Kidney (tissue), 22 donors: ENCODE measurements at places on chromosomes 5 and 9.

DNA sequence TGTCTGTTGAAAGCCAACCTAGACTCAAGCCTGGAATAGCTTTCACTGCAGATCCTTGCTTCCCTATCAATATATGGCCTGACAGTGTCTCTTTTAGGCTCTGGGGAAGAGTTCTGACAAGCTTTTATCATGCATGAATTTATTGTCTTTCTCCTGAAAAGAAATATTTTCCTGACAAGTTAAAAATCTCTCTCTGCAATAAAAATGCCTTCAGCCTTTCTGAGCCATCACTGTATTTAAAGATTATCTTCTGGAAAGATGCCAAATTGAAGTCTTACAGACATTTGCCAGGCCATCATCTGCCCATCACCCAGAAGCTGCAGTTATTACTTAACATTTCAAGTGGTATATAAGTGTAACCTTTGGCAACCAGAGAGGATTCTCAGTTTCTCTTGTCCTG lies 88.1 kb upstream of the HTR1A start:
- no peak for DNase-seq

DNA sequence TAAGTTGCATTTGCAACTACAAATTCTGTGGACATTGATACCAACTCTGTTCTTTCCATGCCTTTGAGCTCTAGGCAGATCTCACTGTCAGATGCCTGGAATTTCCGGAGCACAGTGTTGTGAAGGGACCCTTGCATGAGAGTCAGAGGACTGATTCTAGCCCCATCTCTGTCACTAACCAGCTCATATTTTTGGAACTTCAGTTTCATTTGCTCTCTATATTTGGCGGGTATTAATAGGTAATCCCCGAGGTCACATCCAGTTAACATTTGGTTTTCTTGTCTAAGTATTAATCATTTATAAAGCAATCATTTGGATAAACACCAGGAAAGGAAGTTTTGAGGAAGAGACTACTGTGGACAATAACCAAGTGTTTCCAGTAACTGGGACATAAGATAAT lies 115.7 kb downstream of the MAN2A1 start:
- DNase-seq: no peak

GRCh38 chr5:118789366-118789765 lies 199.0 kb downstream of the DTWD2 start:
- DNase-seq: peak; percentile 53

DNA sequence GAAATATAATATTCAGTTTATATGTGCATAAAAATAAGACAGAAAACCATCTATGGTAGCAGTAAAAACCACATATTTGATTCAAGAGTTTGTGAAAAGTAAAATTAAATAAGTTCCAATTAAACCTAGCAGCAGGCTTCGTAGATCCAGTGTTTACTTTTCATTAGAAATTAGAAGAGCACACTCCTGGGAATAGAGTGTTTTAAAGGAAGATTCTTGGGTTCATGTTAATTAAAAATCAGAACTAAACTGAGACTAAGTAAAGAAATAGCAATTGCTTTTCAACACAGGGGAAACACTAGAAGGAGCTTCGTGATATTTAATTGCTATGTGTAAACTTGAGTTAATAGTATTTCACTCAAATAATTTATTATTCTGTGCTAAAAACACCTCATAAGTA lies 1097.8 kb upstream of the CDH18 start:
- no peak for DNase-seq

DNA sequence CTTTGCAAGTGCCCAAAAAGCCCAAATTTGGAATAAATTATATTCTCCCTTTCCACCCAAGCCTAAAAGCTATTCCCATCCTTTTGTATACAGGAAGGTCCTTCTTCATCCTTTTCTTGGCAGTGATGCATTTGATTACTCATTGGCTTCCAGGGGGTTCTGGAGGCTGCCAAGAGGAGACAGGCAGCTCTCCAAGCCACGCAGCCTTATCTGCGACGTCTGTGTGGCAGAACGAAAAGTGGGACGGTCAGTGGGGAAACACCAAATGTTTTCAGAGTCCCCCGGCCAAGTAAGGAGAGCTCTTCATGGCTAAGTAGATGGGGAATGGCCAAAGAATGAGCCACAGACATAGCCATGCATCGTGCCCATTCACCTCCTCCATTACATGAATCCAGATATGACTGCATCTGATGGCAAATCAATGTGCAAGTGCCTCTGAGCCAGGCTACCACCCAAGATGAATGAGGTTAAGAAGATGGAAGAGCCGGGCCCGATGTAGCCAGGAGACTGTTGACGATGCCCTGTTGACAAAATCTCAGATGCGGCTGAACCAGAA lies 12.1 kb downstream of the ADAM19 start:
- no peak for DNase-seq

DNA sequence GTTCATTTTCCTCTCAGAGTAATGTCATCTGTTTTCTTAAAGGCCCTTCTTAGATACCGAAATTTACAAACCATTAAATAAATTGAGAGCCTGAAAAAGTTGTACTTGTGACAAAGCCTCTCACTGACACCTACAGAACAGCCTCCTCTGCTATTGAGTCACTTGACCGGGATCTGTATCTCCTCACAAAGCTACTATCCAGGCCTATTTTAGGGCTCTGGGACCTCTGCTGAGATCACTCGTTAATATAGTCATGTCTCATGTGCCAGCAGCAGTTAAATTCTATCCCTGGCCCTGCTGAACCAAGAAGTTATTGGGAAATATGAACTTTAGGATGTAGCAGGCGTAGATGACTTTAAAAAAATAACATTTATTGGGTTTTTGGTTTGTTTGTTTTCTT lies 31.1 kb downstream of the FBXO38 start:
- DNase-seq: no peak

DNA sequence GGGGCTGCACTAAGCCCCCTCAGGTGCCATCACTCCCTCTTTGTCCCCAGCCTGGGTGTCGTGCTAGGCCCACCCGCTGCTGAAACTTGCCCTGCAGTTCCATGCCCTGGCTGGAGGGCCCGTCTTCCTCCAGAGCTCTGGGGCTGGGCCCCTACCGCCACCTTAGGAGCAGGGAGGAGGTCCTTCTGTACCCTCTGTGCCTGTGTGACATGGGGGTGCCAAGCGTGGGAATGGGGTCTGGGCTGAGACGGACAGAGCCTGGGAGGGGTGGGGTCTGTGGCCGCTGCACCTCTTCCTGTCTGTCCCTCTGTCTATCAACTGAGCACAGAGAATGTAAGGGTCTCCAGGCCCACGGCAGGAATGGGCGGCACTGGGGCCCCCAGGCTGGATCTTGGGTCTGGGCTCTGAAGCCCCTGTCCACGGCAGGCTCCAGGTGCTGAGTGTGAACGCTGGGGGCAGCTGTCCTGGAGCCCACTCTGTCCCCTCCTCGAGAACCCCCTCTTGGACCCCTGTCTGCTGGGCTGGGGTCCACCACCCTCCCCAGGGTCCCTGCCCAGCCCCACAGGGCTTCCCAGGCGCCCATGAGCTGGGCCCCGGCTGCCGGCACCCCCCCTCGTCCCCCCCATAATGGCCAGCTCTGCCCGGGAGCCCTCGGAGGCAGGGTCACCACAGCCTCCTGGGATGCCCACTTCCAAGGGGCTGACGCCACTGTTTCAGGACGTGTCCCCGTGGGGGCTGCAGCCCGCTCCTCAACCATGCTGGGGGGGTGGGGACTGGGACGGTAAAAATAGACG lies 15.8 kb upstream of the NRARP start:
- DNase-seq: peak; percentile 69

DNA sequence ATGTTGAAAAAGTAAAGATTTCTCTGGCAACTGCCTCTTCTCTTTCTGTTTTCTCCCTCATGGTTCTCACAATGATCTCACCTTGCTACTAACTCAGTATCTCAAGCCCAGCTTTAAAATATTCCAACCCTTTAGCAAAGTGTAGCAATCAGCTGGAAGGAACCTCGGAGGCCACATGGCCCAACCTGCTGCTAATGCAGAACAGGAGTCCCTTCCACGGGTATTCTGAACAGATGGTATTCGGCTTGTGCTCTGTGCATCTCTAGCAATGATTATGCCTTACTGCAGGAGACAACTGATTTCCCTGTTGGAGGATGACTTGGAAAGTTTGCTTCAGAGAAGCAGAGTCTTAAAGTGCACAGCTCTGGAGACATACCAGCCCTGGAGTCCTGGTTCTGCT lies 151.8 kb upstream of the PPP1R2B start:
- DNase-seq: no peak

DNA sequence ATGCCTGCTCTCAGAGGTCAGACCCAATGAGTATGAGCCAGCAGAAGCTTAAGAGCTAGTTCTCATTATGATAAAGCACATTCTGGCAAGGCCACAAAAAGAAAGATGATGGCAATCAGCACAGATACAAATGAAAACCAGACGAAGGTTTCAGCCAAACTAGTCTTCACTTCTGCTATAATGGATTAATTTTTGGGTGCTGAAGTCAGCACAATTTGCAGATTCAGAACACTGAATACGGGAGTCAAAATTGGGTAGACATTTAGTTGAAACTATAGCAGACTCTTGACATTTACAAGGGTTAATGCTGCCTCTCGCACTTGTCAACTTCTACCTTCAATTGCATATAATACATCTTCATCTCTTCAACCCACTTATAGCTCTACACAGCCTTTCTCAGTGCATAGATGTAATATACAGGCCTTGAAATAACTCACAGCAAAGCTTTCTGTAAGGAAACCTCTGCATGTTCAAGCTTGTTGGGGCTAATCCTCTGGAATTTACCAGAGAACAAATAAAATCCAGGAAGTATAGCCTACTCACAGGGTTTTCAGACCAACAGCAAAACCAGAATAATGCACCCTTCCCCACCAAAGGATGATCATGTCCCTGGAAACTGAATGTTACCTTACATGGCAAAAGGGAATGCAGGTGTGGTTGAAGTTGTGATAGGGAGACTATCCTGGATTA lies 77.1 kb downstream of the BAAT start:
- no peak for DNase-seq

DNA sequence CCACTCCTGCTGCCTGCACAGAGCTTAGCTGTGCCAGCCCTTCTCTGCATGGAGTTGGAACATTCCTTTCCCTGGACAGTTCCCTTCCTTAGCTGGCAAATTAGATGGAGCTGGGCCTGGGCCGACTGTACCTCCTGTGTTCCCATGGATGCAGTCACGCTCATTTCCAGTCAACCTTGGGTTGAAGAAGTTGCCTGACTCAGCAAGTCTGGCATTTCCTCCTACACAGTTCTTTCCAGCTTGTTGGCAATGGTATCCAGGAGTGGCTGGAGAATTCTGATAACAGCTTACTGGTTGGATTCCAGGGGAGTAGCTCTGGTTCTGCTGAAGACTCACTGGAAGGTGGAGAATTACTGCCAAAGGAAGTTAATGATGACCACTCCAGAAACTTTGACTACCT lies 9.2 kb upstream of the TAF1L start:
- DNase-seq: no peak

DNA sequence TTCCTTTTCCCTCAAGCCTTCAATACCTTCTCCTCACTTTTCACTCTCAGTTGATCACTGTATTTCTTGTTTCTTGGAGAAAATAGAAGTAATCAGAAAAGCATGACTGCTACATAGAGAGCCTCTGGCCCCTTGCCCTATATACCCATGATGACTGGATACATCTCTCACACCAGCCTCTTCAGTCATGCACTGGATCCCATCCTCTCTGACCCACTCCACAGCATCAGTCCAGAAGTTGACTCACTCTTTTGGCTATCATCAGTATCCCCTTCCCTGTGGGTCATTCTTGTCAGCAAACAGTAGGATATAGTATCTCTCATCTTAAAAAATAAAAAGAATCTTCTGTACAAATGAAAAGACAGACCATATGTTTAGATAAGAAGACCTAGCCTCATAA lies 32.9 kb downstream of the PTCD2 start:
- no peak for DNase-seq

GRCh38 chr5:128633901-128634300 lies 95.9 kb upstream of the FBN2 start:
- DNase-seq: no peak

DNA sequence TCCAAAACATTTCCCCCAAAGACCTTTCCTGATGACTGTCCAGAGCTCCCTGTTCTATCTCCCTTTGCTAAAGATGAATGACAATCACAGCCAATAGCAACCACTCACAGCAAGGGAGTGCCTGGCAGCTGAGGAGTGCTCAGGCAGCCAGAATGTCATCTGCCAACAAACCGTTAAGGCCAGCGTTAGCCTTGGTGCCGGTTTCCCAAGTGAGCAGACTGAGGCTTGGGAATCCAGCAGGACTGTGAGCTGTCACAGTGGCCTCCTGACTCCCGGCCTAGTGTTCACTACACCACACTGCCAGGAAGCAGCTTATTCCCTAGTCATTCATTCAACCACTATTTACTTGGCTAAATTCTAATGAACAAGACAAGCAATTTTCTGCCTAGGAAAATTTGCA lies 24.7 kb downstream of the STK10 start:
- no peak for DNase-seq

DNA sequence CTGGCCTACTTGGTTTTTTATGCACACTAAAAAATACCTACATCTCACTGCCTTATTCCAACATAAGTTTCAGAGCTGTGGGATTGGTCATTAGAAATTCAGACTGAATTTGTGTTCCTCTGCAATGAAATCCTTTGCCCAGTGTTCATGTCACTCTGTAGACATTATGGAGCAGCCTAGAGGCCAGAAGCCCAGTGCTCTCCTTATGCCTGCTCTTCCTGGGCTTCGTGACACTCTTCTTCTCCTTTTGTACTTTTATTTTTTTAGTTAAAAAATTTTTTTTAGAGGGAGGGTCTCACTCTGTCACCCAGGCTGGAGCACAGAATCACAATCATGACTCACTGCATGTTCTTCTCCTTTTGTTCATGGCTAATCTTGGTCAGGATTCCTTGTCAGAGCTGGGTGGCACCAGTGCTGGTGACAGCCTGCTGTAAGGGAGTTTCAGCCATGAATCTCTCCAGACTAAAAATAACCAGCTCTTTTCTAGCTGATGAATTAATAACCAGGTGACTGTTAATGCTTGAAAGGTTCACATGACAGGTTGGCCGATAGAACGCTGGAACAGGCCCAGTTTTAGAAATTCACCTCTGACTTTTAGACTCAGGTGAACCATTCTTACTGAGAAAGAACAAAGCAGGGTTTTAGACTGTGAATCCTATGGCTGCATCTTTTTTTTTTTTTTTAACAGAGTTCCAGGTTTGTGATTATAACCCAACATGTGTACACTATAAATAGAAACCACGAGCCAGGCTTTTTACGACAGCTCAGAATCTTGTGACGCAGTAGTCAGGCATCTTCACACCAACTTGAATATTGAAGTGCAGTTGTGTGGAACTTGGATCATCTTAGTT lies 34.1 kb upstream of the C5orf47 start:
- DNase-seq: peak; percentile 48
